Myocyte (in vitro differentiated cells): ENCODE measurements at places on chromosomes 3 and 15. TPM values are rescaled to one million over a fixed set of nuclear protein-coding genes. Genes with fewer than 3 reads are reported as not detected.

DNA sequence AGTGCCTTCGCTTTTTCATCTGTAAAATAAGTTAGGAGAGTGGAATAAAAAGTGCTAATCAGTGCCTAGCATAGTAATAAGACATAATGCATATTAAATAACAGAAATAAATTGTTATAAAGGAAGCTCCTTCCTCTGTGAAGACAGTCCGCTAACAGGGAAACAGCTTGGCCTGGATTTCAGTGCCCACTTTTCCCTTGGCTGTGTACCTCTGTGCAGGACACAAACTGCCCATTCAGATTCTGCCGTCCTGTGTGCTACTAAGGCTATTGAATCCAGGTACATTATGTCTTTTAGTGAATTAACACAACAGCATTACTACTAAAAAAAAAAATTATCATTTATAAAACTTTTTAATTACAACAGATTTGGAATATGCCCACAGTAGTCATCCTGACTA, 90.7 kb downstream of the TBL1XR1 start:
- DNase-seq: no peak

- DNase-seq: peak; percentile 16
These were observed 406.2 kb downstream of the RBMS3 start for GRCh38 chr3:29686889-29687592.

DNA sequence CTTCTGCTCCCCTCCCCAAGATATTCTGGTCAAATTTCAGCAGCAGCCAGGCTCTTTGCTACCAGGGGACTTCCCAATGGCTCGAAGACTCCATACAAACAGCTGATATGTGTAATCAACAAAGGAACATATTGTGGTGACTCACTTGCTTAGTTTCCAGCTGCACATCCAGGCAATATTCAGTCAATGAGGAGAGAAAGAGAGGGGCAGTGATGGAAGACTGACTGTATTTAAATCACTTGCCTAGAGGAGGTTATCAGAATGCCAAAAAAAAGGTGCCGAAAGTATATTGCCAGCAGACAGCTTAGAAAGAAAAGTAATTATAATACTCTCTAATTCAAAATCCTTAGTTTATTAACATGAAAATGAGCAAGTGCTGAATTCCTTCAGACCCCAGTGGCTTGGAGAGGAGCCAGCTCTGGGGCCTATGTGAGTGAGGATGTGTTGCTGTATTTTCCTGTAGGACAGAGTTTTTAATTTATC, 236.5 kb downstream of the LRTM1 start:
- no peak for DNase-seq

GRCh38 chr3:62837145-62837787, 38.0 kb downstream of the CADPS start:
- DNase-seq: no peak

DNA sequence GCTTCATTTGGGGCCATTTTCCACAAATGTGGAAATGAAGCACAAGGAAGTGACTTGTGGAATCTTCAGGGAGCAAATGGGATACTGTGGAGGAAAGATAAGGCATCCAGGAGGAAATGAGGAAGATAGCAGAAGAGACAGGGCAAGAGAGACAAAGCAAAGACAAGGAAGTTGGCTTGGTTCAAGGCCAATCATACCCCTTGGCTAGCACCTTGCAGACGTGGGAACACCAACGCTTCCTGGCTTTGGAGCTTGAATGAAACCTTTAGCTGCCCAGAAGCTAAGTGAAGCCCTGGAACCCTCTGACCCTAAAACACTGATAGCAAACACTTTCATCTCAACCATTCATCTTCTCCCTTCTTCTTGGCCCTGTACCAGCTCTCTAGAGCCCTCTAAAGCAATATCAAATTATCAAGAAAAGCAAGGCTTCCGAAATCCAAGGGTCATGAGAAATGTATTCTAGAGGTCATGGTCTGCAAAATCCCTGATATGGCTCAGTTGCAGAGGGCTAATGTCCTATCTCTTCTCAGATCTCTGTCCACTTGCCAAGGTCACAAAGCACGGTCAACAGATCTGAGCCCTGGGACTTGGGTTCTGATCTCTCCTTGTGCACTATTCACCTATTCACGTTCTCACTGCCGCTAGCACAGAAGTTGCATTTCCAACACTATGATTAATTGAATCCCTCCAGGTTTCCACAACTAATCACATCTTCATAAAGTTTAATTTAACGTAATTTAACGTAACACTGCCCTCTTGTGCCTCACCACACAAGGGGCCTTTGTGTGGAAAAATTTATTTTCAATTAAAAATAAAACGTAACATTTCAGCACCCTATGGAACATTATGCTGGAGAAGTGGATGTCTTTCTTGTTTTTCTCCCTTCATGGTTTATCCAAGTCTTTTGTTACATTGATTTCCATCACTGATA, 557.6 kb upstream of the ADAMTS9 start:
- DNase-seq: peak; percentile 5

DNA sequence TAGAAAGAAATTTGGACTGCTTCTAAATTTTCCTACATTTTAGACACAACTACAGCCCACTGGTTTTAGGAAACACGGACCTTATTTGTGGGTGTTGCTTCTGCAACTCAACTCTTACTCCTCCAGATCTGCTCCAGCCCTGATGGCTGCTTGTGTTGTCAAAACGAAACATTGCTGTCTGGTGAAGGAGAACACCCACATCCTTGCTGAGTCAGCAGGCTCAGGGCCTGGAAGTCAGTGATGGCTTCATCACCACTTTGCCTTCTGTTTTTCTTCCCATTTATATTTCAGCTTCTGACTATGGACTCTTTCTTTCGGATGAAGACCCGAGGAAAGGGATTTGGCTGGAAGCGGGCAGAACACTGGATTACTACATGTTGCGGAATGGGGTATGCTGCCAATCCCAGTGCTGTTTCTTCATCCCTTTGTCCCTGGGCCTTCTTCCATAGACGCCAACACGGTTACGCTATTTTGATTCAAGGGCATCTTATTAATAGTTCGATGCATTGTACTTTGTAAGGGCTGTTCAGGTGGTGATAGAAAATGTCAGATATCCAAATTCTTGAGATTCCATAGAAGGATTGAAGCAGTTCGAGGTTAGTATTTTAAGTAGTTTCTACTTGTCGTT, 392.6 kb upstream of the TPM1 start:
- DNase-seq: no peak

GRCh38 chr15:87610366-87610765, 646.2 kb downstream of the NTRK3 start:
- no peak for DNase-seq

GRCh38 chr15:101326462-101327146, 31.6 kb upstream of the SNRPA1 start:
- DNase-seq: peak; percentile 58

DNA sequence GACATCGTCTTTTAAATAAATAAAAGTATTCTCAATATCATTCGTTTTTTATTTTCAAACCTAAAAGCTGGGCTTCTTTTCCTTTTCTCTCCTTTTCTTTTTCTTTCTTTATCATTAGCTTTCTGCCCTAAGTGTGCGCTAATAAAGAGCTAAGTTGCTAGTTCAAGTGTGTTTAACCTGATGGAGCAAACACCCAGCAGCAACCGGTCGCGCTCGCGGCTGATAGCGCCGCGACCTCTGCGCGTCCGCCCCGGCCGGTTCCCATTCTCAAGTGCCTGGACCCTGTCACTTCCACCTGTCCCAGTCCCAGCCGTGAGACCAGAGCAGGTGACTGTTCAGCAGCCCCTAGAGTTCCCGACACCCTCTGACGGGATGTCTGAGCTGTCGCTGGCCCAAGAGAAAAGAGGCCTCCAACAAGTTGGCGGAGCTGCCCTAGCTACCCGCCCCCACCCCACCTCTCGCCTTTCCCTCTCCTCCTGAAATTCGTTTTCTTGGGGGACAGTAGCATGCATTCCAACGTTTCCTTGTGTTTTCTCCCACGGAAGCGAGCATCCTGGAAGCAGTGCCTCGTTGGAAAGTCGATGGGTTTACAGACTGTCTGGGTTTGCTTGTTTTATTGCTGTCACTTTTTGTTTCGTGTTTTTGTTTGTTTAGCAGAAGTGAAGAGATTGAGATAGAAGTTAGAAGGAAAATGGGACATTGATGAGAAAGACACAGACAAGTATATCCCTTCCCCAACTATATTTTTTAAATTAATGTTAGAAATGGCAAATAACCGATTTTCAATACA, 3.1 kb upstream of the MECOM start:
- DNase-seq: no peak

DNA sequence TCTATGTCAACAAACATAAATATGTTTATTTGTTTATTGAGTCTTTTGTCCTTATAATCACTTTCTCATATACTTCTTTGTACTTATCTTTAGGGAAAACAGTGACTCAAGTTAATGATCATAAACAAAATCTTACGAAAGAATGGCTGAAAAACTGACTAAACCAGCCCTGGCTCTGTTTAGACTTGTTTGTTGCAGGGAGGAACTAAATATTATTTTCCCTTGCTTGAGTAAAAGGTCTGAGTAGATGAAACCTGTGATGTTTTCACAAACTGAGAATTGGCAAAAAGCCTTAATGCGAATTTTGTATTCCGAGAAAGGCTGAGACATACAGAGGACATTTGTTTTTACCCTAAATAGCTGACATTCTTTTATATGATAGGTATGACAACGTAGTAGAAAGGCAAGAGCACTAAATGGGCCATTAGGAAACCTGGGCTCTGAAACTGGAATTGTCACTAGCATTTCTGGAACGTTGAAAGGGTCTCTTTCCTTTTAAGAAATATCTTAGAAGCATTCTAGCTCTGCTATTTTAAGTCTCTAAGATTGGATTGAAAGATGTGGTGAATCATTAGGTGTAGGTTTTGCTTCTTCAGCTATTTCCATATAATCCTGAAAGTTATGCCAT, 18.2 kb upstream of the CLDN16 start:
- no peak for DNase-seq

DNA sequence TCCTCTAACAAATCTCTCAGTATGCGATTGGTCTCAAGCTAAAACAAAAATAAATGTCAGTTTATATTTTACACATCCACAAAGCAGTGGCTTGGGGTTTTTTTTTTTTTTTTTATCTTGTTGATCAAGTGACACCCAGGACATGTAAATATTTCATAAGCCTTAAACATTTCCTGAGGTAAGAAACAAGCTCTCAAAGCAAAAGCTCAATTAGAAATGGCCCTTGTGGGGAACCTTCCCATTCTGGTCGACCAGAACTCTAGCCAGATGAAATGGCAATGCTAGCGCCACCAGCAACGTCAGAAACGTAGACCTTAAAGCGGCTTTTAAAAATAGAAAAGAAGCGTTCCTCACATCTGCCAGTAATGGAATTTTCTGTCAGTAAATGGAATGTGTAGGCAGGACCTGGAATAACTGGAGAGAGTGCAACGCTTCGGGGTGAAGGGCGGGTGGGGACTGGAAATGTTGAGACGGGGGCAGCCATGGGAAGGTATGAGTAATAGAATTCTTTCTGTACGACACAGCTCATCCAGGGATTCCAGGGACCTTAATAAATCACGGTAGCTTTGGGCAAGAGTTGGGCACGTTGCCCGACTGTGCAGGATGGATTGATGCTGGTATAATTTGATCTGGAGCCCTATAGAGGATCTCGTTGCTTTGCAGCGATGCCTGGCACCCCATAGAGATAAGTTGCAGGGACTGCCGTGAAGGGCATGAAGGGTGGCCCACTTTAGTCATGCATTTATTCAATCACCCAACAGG, 44.4 kb downstream of the BTD start:
- DNase-seq: peak; percentile 93

DNA sequence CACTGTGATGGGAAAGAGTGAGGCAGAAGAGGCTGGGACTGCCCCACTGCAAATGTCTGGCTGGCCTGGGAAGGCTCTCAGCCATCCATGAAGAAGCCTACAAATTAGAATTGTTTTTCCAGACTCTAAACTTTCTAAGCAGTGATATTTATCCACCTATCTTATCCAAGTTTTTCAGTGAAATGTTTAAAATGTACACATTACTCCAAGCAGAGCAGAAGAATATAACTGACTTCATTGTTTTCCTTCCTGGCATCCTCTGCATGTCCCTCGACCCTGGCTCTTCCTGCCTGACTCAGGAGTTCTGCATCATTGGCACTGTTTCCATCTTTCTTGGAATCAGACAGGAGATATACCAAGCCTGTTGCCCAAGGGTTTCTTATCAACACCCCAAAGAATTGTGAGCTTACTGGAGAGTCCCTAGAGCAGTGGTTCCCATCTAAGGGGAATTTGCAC, 401.5 kb upstream of the PROK2 start:
- DNase-seq: peak; percentile 37

- no peak for DNase-seq
These were observed 200.3 kb upstream of the UMPS start for GRCh38 chr3:124529826-124530571.

DNA sequence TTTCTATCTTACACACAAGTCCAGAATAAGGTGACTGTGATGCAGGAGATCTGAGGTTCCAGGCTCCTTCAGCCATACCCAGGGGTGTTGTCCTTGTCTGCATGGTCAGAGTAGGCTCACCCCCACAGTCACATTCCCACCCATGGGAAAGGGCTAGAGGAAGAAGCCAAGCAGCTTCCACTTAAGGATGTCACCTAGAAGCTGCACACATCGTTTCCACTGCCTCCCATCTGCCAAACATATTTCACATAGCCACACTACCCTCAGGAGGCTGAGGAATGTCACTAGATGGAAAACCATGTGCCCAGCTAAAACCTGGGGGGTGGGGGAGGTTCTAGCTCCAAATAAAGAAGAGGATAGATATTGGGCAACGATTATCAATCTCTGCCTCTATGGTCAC, 58.1 kb downstream of the TMEM39A start:
- peak; percentile 57 for DNase-seq

- peak; percentile 93 for DNase-seq
These were observed 98.1 kb upstream of the STRIT1 start for GRCh38 chr3:155391551-155391958.

- DNase-seq: no peak
These were observed 39.8 kb downstream of the CACNA1D start for GRCh38 chr3:53534216-53534615.

DNA sequence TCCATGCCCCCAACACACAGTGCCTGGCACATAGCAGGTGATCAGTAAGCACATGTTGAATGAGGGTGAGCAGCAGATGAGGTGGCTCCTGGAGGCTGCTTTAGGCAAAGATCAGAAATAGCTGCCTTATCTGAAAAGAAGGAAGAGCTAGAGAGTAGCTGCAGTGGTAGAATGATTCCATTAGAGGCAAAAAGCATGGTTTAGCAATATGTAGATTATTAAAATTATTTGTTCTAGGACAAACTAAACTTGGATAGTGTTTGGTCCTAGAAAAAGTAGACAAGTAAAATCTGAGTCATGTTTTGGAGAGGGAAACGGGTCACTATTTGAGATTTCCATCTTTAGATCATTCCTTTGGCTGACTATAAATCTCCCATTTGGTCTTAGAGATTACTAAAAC, 32.1 kb downstream of the KIF7 start:
- DNase-seq: no peak

Gene CAND2
- 40.0 and 54.0 TPM in 2 replicates for total RNA-seq

Gene IMPG2
- total RNA-seq: 0.67 and 0.78 TPM in 2 replicates

Gene POC1A
- 1.2 and 1.3 TPM in 2 replicates for total RNA-seq

Gene BUB1B
- 1.8 and 2.1 TPM in 2 replicates for total RNA-seq

Gene IQCF5
- total RNA-seq: not detected in 2 replicates

Gene CFAP100
- not detected in 2 replicates for total RNA-seq

Gene ATOSA
- 27.3 and 34.8 TPM in 2 replicates for total RNA-seq
